ENCODE measurements at places on chromosomes 11 and 22.

- peak; percentile 51 for DNase-seq
Measured at GRCh38 chr22:50705219-50705691, 32.6 kb downstream of the SHANK3 start.

- peak; percentile 64 for DNase-seq
Measured at GRCh38 chr11:117121176-117121575, 22.9 kb upstream of the PAFAH1B2 start.

GRCh38 chr11:126639692-126640091 is 284.2 kb downstream of the ST3GAL4 start:
- DNase-seq: no peak

GRCh38 chr11:19499999-19500398 is 212.6 kb upstream of the NAV2 start:
- DNase-seq: peak; percentile 73

DNA sequence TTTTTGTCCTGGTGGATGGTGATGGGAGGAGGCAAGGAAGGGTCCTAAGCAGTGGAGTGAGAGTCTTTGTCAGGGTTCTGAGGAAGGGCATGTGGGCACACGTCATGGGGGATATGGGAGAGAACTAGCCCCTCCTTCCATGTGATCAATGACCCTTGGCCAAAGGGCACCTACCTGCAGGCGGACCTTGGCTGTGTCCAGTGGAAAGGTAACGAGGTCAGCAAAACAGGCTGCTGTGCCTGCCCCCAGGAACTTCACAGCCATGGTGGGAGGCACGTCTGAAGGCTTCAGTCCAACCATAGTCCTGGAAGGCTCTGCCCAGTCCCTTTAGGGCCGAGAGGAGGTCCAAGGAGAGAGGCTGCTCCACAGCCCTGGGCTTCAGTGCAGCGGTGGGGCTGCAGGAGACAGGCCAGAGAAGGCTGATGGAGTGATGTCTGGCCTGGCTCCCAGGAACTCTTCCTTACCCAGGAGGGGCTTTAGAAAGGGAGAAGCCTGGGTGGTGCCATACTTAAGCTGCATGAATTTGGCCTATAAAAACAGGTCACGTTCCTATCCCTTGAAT is 2.1 kb downstream of the UCP3 start:
- DNase-seq: no peak

DNA sequence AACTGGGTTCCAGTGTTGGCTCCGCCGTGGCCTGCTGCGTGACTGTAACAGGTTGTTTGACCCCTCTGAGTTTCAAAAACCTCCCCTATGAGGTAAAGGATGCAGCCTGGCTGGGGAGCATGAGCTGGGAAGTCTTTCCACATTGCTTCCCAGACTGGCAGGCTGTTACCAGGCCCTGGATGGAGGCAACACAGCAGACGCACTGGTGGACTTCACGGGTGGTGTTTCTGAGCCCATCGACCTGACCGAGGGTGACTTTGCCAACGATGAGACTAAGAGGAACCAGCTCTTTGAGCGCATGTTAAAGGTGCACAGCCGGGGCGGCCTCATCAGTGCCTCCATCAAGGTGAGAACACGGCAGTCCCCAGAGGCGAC is 11.4 kb downstream of the OMP start:
- DNase-seq: no peak

- no peak for DNase-seq
Measured at GRCh38 chr11:123214396-123214795, 19.3 kb upstream of the CLMP start.

DNA sequence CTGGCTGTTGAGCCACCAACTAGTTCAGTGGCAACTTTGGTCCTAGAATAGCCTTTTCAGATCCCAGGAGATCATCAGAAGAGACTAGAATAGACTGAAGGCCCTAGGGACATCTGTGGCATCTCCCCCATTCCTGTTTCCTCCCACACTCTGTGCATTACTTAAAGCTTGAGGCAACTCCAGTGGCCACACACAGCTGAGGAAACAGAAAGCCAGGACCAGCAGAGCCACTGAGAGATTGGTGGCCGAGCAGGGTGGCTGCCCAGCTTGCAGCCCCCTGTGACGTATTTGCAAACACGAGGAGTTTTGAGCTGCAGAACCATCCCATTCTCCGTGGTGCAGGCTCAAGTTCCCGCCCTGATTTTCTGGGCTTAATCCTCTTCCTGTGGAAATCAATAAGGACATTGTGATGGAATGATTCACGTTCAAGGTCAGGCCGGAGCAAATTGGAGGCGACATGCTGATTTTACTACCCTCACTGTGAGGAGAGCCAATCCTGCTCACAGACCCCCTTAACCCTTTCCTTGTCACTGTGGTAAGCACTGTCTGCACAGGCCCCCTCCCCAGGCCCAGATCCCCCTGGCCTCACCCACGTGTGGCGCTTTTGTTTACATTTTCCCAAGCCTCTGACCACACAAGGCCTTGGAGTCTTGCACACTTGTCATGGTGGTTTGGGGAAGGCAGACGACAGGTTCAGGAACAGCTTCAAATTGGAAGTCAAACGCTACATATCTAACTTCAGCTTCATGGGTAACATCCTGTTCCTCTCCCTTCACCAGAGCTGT is 69.1 kb upstream of the MYOD1 start:
- no peak for DNase-seq

GRCh38 chr11:75474878-75475766 is 42.1 kb upstream of the KLHL35 start:
- peak; percentile 60 for DNase-seq

DNA sequence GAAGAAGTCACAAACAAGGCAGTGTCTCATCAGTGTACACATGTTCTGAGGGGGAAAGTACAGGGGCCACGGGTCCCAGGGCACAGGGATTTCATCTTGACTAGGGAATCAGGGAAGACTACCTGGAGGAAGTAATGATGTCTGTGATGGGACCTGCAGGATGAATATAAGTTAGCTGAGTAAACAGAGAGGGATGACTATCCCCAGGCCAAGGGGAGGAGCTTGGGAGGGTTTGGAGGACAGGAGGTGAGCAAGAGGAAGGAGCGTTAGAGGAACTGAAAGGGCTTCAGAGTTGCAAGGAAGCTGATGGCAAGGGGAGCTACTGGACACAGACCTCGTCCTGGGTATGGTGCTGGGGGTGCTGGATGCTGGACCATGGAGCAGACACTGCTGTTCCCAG is 56.4 kb downstream of the TRAF6 start:
- DNase-seq: peak; percentile 61

Data from fibroblast of skin of back (primary cell).